ENCODE measurements at places on chromosomes 7 and 10.

GRCh38 chr7:121192834-121193233 lies 136.0 kb upstream of the WNT16 start:
- DNase-seq, result no peak

GRCh38 chr7:120997882-120998474 lies 9.5 kb downstream of the CPED1 start:
- no peak for DNase-seq

GRCh38 chr7:116240024-116240668 lies 29.8 kb downstream of the TES start:
- no peak for DNase-seq

DNA sequence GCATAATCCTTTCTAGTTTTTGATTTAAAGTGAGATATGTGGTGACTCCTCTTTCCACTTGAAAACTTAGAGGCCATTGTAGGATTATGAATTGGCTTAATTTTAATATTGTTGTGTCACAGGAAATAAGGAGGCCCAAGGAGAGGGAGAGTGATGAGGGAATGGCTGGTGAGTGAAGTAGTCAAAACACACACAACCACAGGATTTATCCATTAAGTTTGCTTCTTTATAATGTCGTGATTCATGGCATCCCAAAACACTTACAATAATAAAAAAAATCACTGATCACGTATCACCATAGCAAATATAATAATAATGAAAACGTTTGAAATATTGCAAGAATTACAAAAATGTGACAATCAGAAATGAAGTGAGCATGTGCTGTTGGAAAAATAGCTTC lies 1215.5 kb upstream of the LRRTM3 start:
- DNase-seq, result no peak

- peak; percentile 95 for DNase-seq
Measured at GRCh38 chr10:48476279-48476982, 128.4 kb downstream of the ARHGAP22 start.

- no peak for DNase-seq
Measured at GRCh38 chr7:132353936-132354335, 222.3 kb downstream of the PLXNA4 start.

DNA sequence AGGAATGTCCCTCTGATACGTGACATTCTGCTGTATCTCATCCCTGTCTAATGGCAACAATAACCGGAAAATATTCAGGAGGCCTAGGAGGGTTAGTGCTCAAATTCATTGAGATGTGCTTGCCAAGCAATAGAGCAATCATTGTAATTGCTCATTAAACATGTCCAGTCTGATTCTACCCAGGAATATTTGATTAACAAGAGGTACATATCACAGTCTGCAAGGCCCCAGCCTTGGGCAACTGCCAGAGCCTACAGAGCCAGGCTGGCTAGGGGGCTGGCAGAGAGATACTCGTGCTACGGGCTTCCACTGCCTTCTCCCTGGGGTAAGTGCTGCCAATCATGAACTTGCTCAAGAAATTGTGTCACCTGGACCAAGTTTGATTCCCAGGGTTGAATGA lies 99.1 kb downstream of the ALOX5 start:
- no peak for DNase-seq

GRCh38 chr7:23418046-23418445 lies 52.2 kb downstream of the IGF2BP3 start:
- DNase-seq, result no peak

DNA sequence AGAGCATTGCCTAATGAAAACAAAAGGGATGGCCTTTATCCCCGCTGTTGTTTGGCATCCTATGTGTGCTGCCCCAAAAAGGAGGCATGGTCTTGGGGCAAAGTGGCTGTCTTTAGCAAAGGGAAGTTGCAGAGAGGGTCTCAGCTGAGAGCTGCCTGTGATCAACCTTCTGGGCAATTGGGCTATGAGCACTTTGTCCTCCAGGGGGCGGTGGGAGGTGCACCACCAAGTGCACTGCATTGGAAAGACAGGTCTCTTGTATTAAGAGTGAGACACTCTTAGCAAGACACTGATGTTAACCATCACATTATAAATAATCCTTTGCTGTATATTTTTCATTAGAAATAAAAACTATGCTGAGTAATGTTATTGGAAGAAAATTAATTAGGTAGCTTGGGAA lies 314.8 kb downstream of the POM121L12 start:
- DNase-seq, result peak; percentile 72

DNA sequence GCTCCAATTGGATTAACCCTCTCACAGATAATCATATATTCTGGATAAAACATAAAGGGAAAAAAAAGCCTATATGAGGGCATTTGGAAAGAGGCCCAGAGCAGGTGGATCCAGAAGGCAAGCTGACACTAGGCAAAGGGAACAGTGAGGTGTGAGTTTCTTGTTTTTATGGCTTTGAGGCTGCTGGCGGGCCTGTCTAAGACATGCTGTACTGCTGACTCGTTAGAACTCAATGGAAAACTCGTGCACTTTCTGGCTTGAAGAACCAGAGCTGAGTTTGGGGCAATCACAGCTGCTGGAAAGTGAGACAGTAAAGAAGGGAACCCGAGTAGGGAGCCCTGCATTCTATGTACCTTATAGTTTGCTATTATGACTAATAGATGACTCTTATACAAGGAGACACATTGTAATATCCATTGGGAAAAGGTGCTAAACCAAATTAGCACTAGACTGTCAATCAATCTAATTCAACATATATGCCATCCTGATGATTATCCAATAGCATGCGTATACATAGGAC lies 637.1 kb downstream of the GATA3 start:
- no peak for DNase-seq

- peak; percentile 93 for DNase-seq
Measured at GRCh38 chr10:79347226-79347893, at the start of gene PPIF. PPIF (plus strand) TSS chr10:79347469; CDS start chr10:79347549, 80 bp downstream.

DNA sequence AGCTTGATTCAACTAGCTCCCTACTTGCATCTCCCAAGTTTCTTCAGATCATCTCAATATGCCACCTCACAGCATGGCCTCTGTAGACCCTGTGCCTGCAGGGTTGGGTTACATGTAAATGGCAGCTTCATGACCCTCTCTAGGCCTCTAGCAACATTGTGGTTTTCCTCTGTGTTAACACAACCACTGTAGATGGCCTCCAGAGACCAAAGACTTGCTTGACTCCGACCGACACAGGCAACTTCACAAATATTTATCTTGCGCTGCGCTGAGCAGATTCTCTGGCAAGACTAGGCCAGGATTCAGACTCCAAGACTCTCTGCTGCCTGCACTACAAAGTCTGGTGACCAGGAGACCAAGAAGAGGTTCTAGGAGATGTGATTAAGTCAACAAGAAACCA lies 75.9 kb downstream of the CNOT4 start:
- no peak for DNase-seq

- DNase-seq, result no peak
Measured at GRCh38 chr10:101400585-101400984, 46.6 kb downstream of the BTRC start.

DNA sequence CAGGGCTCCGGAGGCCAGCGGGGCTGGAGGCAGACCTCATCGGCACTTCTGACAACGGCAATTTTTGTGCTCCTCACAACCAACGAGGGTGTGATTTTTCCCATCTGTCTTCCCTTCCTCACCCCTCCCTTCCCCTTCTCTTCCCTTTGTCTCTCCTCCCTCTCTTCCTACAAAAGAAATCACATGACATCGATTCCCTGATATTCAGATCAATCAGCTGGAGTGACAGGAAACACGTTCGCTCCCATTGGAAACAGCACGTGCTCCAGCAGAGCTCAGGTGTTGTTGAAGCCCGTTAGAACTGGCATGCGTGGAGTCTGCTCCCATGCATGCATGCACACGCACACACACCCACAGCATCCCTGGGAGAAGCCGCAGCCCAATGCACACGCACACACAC lies 222.4 kb downstream of the PTPRN2 start:
- no peak for DNase-seq

GRCh38 chr10:121684276-121684675 lies 86.0 kb upstream of the FGFR2 start:
- no peak for DNase-seq

DNA sequence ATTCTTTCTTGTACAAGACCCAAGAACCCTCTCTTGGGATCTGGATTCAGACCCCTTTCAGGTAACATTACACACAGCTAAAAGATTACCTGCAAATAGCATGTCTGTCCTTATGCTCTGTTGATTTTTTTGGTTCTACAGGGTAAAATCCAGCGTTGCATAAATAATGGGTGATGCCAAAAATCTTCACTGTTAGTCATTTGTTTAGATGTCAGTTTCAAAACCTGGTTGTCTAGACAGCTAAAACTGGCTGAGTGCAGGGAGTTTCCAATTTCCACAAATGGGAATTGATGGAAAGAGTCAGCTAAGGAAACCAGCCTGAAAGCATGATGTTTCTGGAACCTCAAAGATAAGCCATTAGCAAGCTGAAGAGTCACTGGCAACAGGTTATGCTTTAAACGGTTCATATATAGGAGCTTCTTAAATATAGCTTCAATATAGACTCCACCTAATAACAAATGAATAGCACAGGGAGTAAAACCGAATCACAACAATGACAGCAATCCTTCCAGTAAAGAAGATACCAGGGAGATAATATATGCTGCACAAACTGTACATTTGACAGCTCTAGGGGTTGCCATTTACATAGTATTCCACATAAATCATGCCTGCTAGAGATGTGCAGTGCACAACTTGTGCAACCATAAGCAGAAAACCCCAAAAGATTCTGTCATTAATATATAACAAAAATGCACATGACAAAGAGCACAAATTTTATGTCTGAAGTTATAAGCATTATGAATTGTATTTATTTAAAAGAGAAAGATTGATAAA lies 20.4 kb downstream of the CCDC71L start:
- DNase-seq, result no peak

DNA sequence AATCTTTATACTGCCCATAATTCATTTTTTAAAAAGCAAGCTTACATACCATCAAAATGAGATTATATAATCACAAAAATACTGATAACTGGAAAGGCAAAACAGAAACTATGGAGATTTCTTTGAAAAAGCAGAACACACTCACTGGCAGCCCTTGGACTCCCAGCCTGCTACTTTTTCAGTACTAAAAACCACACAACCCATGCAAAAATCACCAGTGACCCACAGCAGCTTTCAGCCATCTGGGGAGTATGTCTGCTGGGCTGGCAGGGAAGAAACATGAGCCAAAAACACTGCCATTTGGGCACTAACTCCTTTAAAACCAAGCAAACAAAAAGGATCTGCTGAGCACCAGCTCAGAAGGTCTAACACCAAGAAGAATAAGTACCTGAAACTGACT lies 80.0 kb upstream of the DDC start:
- DNase-seq, result no peak

DNA sequence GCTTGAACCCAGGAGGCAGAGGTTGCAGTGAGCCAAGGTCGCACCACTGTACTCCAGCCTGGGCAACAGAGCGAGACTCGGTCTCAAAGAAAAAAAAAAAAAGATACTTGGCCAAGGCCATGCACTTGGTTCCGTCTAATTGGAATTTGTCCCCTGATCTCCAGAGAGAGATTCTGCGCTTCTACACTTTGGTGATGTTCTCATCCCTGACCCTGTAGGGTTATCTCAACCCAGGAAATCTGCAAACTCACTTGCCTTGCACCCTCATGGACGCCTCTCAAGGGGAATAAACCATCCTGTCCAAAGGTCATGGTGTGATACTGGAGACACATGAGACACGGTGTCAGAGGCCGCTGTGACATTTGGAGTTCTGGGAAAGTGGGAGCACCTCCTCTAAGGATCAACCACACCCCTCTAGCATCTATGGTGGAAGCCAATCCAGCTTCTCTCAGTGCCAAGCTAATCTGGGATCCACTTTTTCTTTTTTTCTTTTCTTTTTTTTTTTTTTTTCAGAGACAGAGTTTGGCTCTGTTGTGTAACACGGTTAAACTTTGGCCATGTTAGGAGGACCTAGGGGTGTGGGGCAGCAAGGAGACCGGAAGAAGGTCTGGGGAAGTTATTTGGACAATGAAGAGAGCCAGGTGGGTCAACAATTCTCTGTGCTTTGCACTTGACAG lies 7.8 kb upstream of the POR start:
- no peak for DNase-seq
